T-cell (primary cell): ENCODE measurements at places on chromosomes 7 and 10. TPM values are rescaled to one million over a fixed set of nuclear protein-coding genes. Genes with fewer than 3 reads are reported as not detected.

The SFTPA2 gene
- 6.4 TPM for total RNA-seq

The PAPOLB gene
- not detected for total RNA-seq

The GBX1 gene
- total RNA-seq, result not detected

The OR2A42 gene
- total RNA-seq, result 0.13 TPM

The UBTD1 gene
- 2.1 TPM for total RNA-seq

GRCh38 chr10:85600026-85600743 is 766.4 kb downstream of the GRID1 start:
- H3K27me3 ChIP-seq, result no peaks in the 10 kb centered on the region
- no peaks in the 10 kb centered on the region for H3K4me1 ChIP-seq
- H3K4me3 ChIP-seq, result no peak overlapping the region
- no peak for DNase-seq
- H3K36me3 ChIP-seq, result no peaks in the 10 kb centered on the region

DNA sequence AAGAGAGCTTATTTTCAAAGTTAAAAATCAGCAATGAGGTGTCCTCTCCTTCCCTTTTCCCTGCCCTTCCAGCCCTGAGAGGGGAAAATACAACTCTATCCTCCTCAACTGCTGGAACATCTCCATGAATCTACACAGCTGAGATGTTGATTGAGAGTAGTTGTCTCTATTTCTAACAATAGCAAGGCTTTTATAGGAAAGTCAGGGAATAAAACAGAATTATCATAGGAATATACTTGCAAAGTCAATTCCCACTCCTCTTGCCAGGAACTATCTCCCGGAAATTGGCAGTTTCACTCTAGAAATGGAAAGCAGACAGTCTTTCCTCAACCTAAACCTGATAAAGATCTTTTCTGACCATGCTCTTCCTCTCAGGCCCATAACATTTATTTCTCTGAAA is 8.8 kb downstream of the HGF start:
- no peak overlapping the region for H3K27ac ChIP-seq
- no peaks in the 10 kb centered on the region for H3K4me1 ChIP-seq
- H3K4me3 ChIP-seq, result no peak overlapping the region
- H3K27me3 ChIP-seq, result no peaks in the 10 kb centered on the region
- DNase-seq, result no peak
- no peaks in the 10 kb centered on the region for H3K36me3 ChIP-seq

DNA sequence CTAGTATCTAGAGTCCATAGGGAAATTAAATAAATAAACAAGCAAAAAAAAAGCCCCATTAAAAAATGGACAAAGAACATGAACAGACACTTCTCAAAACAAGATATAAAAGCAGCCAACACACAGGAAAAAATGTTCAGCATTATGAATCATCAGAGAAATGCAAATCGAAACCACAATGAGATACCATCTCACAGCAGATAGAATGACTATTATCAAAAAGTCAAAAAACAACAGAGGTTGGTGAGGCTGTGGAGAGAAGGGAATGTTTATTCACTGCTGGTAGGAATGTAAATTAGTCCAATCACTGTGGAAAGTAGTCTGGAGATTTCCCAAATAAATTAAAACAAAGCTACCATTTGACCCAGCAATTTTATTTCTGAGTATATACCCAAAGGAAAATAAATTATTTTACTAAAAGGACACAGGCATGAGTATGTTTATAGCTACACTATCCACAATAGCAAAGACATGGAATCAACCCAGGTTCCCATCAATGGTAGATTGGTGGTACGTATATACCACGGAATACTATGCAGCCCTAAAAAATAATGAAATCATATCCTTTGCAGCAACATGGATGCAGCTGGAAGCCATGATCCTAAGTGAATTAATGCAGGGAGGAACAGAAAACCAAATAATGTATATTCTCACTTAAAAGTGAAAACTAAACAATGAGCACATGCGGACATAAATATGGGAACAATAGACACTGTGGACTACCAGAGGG is 366.5 kb upstream of the SEMA3C start:
- H3K27me3 ChIP-seq, result no peaks in the 10 kb centered on the region
- no peak for DNase-seq
- no peaks in the 10 kb centered on the region for H3K4me1 ChIP-seq
- H3K4me3 ChIP-seq, result no peak overlapping the region

DNA sequence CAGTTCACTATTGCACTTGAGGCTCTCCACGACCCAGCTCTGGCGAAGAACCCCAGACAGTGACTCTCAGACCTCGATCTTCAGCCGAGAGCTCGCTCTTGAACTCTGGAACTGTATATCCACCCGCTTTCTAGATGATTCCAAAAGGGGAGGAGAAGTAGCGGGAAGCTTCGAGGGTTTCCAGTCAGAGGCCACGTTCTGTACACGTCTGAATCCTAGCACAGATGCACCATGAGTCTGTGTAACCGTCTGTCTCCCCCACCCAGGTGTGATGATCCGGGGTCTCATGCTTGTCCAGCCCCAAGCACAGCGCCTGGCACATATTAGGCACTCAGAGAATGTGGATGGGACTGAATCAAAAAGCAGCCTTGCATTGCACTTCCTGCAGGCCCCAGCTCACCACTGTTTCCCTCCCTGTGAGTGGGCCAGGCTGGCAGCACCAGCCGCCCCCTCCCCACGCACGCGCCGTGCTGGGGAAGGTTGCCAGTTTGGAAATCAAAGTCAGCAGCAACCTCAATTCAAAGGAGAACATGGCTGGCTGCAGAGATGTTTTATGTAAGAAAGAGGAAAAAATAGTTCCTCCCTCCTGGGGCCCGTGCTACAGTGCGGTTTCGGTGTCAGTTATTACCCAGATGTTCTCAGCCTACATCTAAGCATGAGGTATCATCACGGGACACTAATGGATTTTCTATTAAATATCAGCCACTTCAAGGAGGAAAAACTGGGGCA is 5.7 kb downstream of the GRID2IP start:
- no peak overlapping the region for H3K27ac ChIP-seq
- H3K36me3 ChIP-seq, result no peaks in the 10 kb centered on the region
- peaks cover 12% of the 10 kb centered on the region for H3K4me1 ChIP-seq
- no peak for DNase-seq

GRCh38 chr10:63553031-63553430 is 31.8 kb downstream of the REEP3 start:
- H3K27me3 ChIP-seq, result no peaks in the 10 kb centered on the region
- H3K4me1 ChIP-seq, result peaks cover 3% of the 10 kb centered on the region
- no peaks in the 10 kb centered on the region for H3K36me3 ChIP-seq
- no peak overlapping the region for H3K4me3 ChIP-seq
- DNase-seq, result no peak

DNA sequence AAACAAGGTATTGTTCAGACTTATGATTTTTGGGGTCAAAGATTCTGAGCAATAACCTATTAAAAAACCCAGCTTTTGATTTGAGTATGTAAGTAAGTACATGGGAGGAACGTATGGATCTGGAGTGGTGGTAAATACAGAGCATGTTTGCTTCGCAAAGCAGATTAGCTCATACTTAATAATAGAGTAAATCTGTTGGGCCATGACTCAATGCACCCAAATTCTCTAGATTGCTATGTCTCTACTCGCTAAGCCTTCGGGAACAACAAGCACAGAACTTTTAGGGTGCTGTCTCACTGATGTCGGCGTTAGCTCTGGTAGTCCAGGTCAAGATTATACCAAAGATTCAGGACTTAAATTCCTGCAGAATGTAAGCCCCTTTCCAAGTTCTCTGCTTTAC is 807 bp upstream of the MINPP1 start:
- H3K4me3 ChIP-seq, result no peak overlapping the region
- peaks cover 11% of the 10 kb centered on the region for H3K4me1 ChIP-seq
- H3K36me3 ChIP-seq, result no peaks in the 10 kb centered on the region

GRCh38 chr7:19537942-19538401 is 170.9 kb downstream of the POLR1F start:
- no peaks in the 10 kb centered on the region for H3K4me1 ChIP-seq
- no peak overlapping the region for H3K27ac ChIP-seq
- H3K36me3 ChIP-seq, result no peaks in the 10 kb centered on the region
- H3K4me3 ChIP-seq, result no peak overlapping the region
